ENCODE measurements at places on chromosomes 6 and 20.
A peak's percentile ranks its signal among the peaks of the same experiment; 100 is the strongest.

DNA sequence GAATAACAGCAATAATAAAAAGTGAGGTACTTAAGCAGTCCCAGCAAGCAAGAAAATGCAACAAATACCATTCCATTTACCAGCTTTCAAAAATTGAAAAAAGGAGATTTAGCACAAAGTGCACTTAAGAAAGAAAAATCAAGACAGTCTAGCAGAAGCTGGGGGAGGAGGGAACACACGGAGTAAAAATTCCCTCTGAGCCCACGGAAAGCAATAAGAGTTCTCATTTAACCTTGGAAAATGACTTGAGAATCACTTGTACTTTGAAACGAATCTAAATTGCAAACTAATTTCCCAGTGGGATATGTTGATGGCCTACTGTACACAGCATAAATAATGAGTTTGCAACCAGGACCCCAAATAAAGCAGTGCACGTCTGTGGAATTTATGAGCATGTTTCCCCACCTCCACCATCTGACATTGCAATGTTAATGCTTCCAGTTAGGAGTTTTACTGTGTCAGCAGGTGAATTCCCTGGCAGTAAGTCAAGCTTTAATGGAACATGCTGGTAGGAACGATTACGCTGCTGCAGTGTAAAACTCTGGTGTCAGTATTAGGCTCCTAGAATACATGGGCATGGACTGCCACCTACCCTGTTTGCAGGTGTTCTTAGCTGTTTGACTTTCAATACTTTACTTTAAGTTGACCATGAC is 386.8 kb downstream of the HDGFL1 start:
- DNase-seq: no peak

DNA sequence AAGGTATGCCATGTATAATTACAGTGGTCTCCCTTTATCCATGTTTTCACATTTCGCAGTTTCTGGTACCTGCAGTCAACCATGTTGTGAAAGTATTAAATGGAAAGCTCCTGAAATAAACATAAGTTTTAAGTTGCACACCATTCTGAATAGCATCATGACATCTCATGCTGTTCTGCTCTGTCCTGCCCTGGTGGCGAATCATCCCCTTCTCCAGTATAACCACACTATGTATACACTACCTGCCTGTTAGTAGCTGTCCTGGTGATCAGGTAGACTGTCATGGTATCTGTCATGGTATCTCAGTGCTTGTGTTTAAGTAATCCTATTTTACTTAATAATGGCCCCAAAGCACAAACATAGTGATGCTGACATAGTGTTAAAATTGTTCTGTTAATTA is 97.1 kb downstream of the ZFAND3 start:
- no peak for DNase-seq

GRCh38 chr6:163354761-163355425 is 59.6 kb upstream of the QKI start:
- DNase-seq: no peak

GRCh38 chr6:3233904-3234303 is 6.5 kb upstream of the TUBB2B start:
- no peak for DNase-seq

DNA sequence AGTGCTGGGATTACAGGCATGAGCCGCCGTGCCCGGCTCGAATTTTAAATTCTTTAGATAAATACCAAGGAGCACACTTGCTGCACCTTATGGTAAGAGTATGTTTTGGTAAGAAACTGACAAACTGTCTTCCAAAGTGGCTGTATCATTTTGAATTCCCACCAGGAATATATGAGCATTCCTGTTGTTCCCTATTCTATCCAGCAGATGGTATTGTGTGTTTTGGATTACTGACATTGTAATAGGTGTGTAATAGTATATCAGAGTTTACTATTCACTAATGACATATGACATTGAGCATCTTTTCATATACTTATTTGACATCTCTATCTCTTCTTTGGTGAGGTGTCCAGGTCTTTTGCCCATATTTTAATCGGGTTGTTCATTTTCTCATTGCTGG is 40.5 kb downstream of the TGM6 start:
- no peak for DNase-seq

GRCh38 chr6:112502351-112503090 is 155.4 kb downstream of the RFPL4B start:
- DNase-seq: peak; percentile 25

GRCh38 chr6:44480097-44480541 is 92.6 kb downstream of the CDC5L start:
- no peak for DNase-seq

DNA sequence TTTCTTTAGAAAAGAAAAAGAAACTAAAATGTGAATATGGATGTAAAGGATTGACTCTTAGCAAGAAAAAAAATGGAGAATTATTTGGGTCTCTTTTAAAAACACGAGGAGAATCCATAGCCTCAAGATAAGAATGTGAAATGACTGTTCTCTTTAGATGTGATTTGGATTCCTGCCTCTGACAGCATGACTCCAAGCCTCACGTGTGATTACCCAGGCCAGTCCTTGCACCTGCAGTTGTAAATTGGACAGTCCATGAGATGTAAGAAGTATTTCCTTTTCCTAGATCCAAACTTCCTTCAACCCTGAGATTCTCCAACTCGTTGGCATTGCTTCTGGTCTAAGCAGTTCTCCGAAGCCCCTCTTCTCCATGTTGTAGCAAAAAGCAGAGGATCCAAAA is 31.9 kb downstream of the SLC2A12 start:
- DNase-seq: no peak

GRCh38 chr6:169827290-169827717 is 75.9 kb downstream of the ERMARD start:
- no peak for DNase-seq

DNA sequence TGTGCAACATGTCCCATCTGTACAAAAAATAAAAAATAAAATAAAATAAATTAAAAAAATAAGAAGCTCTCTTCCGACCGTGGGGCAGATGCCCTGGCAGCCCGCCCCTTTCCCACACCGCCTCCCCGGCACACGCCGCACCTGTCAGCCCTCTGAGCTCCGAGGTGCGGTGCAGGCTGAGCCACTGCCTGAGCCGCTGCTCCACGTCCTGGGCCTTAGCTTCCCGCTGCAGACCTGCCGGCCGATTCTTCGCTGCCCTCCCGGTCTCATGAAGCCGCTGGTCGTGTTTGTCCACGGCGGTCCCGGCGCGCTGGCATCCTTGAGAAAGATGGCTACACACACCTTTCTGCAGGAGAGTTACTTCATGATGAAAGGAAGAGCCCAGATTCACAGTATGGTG is 10.7 kb upstream of the CLPSL2 start:
- no peak for DNase-seq

- DNase-seq: peak; percentile 41
Observed at GRCh38 chr20:50957276-50957675, 1.1 kb downstream of the DPM1 start.

DNA sequence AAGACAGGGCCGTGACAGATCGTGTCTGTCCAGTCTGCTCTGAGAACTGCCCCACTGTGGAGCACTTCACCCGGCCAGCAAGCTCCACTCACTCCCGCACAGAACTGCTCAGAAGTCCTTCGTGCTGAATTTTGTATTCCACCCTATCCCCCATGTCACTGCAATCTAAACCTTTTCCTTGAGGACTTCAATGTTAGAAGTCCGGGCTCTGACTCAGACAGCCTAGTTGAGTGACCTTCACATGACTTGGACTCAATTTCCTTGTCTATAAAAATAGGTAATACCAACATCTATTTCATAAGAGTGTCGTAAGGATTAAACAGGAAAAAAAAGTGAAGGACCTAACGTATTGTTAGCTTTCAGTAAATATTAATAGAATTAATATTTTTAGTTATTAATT is 161.6 kb downstream of the QRSL1 start:
- DNase-seq: no peak

DNA sequence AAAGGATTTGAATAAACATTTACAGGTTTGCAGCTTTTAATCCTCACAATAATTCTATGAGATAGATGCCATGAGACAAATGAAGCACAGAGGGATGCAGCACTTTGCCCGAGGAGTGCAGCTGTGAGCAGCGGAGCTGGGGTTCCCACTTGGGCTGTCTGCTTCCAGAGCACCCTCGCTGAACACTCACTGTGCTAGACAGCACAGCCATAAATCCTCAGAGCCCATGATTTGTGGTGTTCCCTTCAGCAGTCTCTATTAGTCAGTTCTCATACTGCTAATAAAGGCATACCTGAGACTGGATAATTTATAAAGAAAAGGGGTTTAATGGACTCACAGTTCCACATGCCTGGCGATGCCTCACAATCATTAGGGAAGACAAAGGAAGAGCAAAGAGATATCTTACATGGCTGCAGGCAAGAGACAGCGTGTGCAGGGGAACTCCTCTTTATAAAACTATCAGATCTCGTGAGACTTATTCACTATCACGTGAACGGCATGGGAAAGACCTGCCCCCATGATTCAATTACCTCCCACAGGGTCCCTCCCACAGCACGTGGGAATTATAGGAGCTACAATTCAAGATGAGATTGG is 25.3 kb upstream of the CTAGE9 start:
- peak; percentile 61 for DNase-seq

GRCh38 chr20:50054626-50055511 is 58.1 kb downstream of the UBE2V1 start:
- DNase-seq: peak; percentile 34

DNA sequence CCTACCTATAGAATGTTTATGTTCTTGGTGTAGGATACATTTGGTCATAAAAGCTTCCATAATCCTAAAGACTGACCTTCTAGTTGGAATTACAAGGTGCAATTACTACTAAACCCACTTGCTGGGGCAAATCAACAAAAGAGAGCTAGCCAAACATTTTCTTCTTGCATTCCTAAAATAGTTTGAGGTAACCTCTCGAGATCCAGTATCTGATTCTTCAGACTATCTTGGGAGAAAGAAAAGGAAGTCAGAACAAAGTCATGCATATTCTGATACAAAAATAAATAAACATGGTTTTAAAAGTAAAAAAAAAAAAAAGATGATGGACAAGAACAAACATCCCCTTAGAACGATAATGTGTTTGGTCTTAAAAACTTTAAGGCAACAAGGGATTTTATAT is 294.2 kb upstream of the RSPO3 start:
- peak; percentile 18 for DNase-seq

- DNase-seq: no peak
Observed at GRCh38 chr20:25858495-25859425, 162.1 kb upstream of the ZNF337 start.

GRCh38 chr20:8306937-8307336 is 174.9 kb downstream of the PLCB1 start:
- no peak for DNase-seq

GRCh38 chr6:140660295-140660694 is 1285.8 kb upstream of the CITED2 start:
- DNase-seq: peak; percentile 61

GRCh38 chr6:105994591-105995390 is 91.3 kb upstream of the PRDM1 start:
- DNase-seq: peak; percentile 31

DNA sequence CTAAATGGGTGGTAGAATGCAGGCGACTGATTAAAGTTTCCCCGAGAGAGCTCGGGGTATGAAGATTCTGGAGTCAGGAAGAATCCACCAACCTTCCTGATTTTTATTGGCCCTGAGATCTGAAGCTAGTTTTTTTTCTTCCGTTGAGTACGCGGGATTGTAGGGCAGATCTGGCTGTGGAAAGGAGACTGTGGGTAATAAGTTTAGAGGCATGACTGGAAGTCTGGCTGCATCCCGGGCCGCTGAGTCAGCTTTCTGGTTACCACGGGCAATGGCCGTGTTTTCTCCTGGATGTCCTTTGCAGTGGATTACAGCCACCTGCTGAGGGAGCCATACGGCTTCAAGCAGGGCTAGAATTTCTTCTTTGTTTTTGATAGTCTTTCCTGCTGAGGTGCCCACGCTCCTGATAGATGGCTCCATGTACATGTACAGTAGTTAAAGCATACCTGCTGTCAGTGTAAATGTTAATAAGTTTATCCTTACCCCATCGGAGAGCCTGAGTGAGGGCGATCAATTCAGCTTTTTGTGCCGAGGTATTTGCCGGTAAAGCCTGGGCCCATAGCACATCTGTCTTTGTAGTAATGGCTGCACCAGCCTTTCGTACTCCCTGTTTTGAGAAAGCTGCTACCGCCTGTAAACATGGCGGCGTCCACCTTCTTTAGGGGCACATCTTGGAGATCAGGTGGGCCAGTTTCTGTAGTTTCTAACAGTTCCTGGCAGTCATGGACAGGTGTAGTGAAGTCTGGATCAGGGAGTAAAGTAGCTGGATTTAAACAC is 154.0 kb downstream of the TRIM27 start:
- DNase-seq: peak; percentile 37

DNA sequence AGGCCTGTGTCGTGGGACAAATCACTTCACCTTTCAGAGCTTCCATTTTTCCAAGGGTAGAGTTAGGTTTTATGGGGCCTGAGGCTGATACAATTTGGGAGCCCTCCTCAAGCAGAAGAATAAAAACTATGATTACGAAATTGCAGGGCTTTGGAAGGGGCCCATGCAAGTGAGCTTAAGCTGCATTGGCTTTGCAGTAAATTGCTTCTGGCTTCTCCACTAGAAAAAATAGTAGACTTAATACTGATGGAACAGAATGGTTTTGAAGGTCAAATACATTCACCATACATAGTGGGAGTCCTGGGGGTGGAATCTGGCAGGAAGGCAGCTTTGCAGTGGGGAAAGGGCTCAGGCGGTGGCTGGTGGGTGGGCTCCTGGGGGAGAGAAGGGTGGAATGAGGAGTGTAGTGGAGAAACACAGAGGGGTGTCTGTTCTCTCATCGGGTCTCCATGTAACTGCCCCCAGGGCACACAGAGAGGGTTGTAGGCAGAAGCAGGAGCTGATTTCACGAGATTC is 55.9 kb upstream of the RNF24 start:
- DNase-seq: no peak

DNA sequence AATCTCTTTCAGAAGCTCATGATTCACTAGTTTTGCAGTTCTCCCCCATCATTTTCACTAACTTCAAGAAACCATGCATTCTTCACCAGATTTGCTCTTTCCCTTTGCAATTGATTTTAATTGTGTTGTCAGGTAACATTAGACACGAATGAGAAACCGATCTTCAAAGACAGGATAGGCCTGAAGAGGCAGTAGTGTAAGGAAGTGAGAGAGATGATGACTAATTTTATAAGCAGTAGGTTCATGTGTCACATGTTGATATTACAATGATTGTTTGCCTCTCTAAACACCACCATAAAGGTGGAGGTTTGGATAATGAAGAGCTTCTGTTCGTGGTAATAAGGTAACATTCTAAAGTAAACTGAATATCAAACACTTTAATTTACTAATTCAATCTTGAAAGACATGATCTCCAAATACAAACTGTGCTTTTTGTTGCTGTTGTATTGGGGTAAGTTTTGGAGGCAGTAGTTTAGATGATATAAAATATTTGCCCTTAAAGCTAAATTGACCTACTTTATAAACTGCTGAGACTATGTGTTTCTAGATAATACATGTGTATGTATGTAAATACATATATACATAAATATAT is 207.2 kb downstream of the PHACTR1 start:
- DNase-seq: no peak

DNA sequence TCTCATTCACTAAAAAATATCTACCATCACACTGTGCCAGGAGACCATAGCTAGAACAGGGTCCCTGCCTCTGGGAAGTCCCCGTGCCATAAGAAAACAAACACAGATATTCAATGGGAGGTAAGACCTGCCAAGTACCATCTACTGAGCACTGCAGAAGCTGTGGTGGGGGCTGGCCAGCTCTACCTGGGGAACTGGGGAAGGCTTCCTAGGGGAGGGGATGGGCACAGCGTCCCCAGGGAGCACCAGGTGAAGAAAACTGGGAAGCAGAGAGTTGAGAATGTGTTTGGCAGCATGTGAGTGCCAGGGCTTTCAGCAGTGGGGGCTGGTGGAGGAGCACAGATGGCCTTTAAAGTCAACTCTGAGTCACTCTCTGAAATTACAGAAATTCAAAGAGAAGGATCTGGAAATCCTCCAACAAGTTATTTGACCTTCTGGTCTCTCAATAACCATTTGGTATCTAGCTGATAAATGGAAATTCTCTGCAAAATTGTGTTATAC is 85.2 kb downstream of the SHLD1 start:
- DNase-seq: peak; percentile 73

- DNase-seq: no peak
Observed at GRCh38 chr6:28771401-28772267, 152.2 kb downstream of the TRIM27 start.

Measured in amniotic epithelial cell (primary cell).